ENCODE measurements at places on chromosomes 7 and 10.

GRCh38 chr10:89159316-89159715 lies 47.8 kb downstream of the CH25H start:
- no peak for DNase-seq

- peak; percentile 59 for DNase-seq
Measured at GRCh38 chr10:97543025-97543546, 29.5 kb upstream of the ANKRD2 start.

- no peak for DNase-seq
Measured at GRCh38 chr10:92655426-92655825, 34.3 kb upstream of the HHEX start.

GRCh38 chr7:138825049-138825721 lies 27.2 kb upstream of the ATP6V0A4 start:
- DNase-seq = no peak

DNA sequence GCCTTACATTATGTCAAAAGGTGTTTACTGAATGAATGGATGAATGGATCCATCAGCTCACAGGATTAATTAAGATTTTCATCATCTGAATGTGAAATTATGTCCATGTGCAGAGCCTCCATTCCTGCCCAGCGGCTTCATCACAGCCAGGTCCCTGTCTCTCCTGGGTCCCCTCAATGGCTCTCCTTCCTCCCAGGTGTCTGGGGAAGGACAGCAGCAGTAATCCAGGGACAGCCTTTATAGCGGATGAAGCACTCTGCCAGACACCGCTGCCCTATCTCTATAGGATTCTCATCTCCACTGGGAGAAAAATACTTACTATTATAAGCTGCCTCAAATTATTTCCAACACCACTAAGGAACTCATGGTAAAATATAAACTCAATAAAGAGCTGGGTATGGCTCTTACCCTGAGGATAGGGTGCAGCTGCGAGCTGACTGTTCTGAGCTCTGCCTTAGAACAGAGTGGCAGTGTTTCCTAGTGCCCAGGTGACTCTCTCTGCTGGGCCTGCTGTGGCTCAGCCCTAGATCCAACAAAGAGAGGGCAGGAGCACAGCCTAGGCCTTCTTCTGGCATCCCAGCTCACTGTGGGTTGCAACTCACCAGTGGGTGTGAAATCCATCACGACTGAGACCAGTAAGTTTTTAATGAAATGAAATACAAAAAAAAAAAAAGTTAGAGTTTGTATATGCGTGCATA lies 38.3 kb downstream of the GPRIN2 start:
- no peak for DNase-seq

DNA sequence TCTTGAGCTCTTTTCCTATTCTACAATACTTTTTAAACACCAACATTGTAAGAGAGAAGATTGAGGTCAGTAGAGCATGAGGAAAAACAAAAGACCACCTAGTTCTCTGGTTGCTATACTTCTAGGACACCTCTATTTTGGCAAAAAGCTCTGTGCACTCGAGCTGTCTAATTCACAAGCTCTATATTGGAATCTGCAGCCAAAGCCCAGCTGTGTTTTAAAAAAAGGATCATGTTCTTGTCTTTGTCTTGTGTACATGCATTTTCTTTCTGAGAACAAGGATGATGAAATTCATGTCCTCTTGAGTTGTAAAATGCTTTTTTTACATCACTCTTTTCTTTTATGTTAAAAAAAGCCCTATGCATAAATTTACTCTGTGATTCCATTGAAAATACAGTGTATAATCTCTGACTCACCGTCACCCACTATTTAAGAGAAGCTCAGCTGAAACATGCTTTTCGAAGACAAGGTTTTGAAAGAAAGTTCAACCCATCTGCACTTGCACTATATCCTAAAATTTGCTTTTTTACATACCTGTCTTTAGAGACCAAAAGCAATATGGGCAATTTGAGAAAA lies 215.5 kb upstream of the VSTM2A start:
- no peak for DNase-seq

DNA sequence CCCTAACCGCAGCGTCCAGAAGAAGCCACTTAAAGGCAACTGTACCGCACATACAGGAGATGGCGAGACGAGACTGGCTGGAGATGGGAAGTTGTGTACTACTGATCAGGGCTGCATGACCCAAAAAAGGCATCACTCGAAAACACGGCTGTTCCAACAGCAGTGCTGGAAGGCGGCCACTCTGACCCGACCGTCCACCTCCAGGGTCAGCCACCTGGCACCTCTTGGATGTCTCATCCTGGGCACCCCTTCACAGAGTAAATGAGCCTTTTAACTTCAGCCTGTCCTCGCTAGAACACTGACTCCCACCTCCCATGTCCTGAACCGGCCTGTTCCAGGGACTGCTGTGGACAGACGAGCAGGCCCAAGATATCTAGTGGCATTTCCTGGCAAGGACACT lies 180.7 kb downstream of the DIP2C start:
- no peak for DNase-seq

- no peak for DNase-seq
Measured at GRCh38 chr10:96138102-96138501, 8.0 kb downstream of the ZNF518A start.

- DNase-seq = no peak
Measured at GRCh38 chr7:123120286-123120685, 79.5 kb downstream of the SLC13A1 start.

DNA sequence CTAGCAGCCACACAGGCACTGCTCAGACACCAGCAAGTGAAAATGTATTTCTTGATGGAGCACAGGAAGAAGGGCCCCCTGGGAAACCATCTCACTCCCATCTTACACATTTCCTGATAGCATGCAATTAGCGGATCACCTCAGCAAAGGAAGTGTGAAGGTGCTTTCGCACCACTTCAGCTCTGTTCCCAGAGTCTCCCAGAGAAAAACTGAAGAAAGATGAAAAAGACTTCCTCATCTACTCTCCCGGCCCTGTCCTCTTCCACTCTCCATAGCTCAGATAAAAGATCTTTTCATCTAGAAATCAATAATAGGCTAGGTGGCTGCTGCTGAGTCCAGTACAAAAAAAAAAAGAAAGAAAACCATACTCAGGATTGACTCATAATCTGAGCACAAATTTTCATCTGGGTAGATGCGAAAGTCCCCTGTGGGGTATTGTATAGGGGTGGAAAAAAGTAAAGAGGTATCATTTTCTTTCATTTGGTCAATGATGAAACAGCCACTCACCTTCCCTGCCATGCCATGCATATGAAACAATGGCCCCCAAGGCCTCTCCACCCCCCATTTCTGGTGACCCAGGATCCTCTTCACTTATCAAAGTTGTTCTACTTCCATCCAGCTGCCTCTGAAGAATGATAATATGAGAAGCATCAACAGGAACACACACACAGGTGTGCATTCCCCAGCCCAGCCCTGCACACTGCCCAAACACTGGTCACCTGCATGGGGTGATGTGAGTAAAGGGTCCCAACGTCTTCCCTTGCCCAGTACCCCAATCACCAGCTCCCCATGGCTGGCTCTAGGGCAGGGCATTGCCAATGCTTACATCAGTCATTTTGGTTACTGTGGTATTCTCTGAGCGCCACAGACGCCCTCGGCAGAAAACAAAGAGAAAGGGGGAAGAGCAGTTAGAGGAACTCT lies 48.8 kb upstream of the DGKI start:
- DNase-seq = no peak

GRCh38 chr10:121994429-121994941 lies 5.5 kb downstream of the TACC2 start:
- DNase-seq = no peak

DNA sequence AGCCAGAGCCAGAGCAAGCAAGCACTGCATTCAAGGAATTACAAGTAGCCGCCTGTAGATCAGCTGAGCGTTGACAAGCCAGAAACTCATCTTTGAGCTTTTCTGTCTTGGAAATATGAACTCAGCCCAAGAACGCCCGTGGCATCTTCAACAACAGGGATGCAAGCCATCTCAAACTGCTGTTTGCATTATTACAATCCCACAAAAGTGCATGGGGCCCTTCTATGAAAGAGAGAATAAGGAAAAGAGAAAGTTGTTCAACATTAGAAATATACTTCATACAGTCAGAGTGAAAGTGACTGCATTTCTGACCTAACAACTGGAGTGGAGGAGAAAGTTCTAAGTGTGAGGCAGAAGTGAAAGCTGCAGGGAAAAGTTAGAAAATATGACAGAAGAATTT lies 6.5 kb downstream of the SGCE start:
- no peak for DNase-seq

DNA sequence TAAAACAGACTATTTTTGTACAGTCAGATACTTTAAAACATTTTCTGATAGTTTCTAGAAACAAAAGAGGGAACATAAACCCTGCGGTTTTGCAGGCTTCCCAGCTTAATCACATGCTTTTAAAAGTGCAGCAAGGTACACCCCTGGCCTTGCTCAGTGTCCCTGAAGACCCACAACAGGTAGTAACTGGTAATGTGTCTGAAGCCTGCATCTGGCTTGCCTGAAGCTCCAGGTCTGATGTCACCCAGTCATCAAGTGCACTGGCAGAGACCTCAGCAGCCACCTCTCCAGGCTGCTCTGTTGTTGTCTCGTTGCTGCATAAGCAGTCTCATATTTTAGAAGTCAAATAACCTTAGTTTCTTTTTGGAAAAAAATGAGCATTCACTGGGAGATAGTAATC lies 376.1 kb upstream of the MTPN start:
- DNase-seq = no peak

GRCh38 chr7:156780724-156781455 lies 112.1 kb downstream of the LMBR1 start:
- no peak for DNase-seq

All from NK-92 treated with Interleukin-12 subunit alpha and Interleukin-12 subunit beta, amount 100 ng/mL, for 24 hours (cell line).